Fibroblast of lung (primary cell): ENCODE measurements at places on chromosomes 16 and 17.

DNA sequence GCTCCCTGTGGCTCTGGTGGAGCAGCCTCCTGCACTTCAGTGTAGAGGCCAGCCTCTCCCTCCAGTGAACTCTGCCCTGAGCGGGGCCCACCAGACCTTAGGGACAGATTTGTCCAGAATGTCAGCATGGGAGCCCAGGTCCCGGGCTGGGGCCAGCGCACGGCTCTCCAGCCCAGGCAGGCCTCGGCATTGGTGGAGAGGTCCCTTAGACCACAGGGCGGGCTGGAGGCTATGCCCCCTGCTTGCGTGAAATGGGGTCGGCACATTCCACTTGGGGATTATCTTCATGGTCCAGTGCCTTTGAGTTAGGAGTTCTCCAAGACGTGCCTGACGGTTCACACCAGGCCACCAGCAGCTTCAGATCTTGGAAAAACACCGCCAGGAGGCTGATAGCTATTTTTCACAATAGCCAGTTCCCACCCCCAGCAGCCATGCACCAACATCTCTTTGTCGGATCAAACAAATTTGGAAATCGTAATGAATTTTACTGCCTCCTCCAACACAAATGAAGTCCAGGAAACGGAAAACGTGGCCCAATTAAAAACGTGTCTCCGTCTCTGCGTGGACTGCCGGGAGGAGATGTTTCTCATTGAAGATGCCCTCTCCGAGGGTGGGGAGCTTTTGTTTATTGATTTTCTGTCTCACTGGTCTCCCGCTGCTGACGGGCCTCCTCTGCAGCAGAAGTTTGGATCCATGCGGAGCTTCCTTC, 110.0 kb upstream of the CIBAR2 start:
- DNase-seq: peak; percentile 24

DNA sequence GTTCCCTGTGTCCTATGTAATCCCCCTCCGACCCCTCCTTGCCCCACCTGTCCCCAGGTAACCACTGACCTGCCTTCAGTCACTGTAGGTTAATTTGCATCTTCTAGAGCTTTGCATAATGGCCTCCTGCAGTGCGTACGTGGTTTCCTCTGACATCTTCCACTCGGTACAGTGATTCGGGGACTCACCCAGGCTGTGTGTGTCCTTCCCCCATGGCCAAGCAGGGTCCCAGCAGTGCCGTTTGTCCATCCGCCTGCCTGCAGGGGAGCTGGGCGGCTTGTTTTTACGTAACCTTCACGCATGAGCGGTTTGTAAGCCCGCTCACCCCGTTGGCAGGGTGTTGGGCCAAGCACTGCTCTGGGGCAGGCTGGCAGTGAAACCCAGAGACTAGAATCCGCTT, 7.9 kb downstream of the MAPK8IP3 start:
- DNase-seq: no peak

GRCh38 chr17:44112284-44113280, 10.9 kb downstream of the HDAC5 start:
- DNase-seq: no peak

GRCh38 chr17:79415365-79415764, 195.5 kb downstream of the RBFOX3 start:
- DNase-seq: no peak

- no peak for DNase-seq
Observed at GRCh38 chr17:39376434-39376833, 25.0 kb downstream of the FBXL20 start.

- peak; percentile 89 for DNase-seq
Observed at GRCh38 chr17:15377616-15378015, 36.2 kb upstream of the TEKT3 start.

DNA sequence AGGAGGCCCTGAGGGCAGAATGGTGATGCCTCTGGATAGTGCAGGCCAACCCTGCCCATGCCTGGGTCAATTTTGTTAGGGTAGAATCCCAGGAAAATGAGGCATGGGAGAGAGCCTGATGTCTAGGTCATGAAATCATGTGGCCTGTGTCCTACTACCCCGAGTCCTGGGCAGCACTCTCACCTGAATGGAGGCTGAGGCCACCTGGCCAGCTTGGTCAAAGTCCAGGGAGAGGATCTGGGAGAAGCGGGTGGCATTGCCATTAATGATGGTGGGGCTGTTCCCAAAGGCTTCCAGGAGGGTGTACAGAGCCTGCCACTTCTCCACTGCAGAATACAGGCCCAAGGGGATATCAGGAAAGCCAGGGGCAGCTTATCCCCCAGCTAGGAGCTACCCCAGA, 59.8 kb downstream of the MYO18A start:
- DNase-seq: no peak

DNA sequence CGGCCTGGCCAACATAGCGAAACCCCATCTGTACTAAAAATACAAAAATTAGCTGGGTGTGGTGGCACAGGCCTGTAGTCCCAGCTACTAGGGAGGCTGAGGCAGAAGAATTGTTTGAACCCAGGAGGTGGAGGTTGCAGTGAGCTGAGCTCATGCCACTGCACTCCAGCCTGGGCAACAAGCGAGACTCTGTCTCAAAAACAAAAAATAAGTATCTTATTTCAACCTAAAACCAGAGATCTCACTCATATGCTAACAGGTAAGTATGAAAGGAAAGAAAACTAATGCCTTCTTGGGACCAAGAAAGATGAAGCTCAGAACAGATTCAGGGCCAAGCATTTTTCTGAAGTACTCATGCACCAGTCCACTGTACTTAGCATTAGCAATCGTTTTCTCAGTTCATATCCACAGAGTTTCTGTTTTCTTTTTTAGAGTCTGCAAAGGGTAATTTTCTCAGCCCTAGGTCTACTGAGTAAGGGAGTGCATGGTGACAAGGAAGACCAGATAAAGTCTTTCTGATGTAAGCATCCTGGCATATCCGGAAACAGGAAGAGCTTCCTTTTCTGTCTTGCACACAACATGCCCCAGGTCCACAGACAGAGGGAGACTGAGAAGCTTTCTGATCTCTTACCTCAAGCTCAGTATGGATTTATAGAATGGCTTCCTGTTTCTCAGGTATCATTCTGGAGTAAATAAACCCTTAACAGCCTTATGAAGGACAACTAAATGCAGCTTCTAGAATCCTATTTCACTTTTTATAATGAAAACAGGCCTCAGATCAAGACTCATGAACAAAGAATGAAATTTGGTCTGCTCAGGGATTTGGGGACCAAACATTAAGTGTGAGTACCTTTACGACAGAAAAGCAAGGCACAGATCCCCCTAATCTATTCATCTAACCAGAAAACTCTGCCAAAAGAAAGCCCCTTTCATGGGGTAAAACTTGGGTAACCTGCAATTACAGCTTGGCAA, 38.7 kb upstream of the FOXJ1 start:
- DNase-seq: no peak

DNA sequence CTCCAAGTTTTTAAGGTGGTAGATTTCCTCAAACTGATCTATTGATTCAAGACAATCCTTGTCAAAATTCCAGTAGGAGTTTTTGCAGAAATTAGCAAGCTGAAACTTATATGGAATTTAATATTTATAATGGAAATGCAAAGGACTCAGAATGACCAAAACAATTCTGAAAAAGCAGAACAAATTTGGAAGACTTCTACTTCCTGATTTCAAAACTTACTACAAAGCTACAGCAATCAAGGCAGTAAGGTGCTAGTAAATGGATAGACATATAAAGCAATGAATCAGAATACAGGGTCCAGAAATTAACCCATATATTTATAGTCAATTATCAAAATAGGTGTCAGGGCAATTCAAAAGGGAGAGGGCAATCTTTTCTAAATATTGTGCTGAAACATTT, 11.8 kb upstream of the IL21R start:
- DNase-seq: no peak

- DNase-seq: peak; percentile 21
Observed at GRCh38 chr17:29929006-29929532, 959 bp downstream of the SSH2 start.

DNA sequence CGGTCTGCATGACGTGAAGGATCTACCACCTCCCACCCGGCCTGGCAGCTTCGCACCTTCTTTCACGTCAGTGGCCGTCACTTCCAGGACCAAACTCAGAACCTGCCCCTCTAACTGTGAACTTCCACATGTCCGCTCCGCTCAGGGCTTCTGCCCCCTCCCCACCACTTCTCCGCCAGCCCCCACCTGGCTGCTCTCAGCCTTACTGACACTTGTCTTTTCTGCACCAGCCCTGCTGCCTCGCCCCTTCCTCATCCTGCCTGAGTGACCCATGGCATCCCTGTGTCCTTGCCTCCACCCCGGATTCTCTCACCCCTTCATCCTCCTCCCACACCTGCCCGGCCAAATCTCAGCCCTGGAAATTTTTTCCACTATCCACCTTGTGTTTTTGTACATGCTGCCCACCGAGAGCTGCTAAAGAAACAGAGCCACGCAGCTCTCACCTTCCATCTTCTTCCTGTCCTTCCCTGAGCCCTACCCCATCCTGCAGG, 14.2 kb downstream of the PIMREG start:
- DNase-seq: no peak

DNA sequence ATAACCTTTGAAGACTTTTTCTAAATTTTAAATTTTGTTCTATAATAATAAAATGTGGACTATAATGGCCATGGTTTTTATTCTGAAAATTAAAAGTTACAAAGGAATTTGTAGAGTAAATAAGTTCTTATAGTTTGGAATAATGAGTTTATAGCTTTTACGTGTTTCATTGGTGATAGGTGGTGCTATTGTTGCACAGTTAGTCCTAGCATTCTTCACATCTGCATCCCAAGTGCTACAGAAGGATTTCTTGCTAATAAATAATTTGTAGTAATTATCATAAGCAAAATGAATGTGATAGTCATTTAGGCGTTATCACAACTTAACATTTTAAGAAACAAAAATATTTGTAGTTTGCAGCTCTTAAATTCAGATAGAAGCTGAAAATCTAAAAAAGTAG, 67.9 kb downstream of the BCAS3 start:
- DNase-seq: no peak

DNA sequence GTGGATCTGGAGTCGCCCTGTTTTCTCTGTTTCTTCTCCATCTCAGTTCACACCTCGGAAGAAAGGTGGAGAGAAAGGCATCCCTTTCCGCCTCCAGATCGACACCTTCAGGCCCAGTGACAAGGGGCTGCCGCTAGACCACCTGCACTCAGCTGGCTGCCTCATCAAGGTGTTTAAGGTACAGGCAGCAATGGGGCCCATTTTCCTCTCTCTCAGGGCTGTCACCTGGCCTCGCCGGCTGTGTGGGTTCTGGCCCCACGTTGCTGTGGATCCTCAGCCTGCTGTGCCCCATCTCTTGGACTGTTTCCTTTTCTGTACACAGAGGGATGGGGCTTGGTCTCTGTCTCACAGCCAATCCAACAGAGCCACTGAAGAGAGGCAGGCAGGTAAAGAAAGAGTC, 17.4 kb upstream of the STAC2 start:
- DNase-seq: no peak

- DNase-seq: peak; percentile 91
Observed at GRCh38 chr17:61314368-61315078, 85.1 kb upstream of the TBX2 start.

GRCh38 chr17:70278844-70279462, 109.6 kb downstream of the KCNJ2 start:
- peak; percentile 86 for DNase-seq

- peak; percentile 88 for DNase-seq
Observed at GRCh38 chr16:67246081-67246755, 1.1 kb downstream of the FHOD1 start.

DNA sequence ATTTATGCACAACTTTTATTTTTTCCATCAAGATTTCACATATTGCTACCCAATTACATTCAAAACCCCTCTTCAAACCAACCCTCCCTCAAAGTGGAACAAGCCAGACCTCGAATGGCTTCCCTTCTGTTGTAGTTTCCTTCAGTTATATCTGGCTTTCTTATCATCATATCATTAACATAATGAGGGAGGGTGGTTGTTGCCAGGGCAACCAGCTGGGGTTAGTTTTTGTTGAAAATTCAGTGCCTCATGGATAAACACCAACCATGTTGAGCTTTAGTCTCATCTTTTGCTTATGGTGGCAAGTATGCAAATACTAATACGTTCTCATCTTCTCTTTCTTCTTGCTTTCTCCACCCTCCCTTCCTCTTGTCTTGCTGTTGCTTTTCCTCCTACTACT, 359.7 kb downstream of the CDH11 start:
- no peak for DNase-seq

GRCh38 chr17:3802461-3803307, 1.7 kb upstream of the ITGAE start:
- DNase-seq: peak; percentile 95

DNA sequence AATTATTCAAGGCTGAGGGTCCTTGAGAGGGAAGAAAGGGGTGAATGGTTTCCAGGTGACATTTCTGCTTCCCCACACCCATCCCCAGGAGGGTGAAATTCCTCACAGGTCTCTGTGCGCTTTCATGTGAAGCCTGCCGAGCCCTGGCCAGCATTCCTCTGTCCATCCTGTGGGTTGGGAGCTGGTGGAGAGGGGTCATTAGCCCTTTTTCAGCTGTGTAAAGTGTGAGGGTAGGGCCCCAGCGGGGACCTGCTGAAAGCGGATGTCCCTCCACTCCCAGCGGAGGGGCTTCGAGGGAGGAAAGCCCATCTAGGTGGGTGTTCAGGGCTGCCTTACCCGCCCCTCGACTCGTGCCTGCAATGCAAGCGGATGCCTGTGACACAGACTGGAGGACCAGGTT, 53.3 kb upstream of the DLX4 start:
- no peak for DNase-seq

- DNase-seq: no peak
Observed at GRCh38 chr16:23966597-23967394, 131.0 kb downstream of the PRKCB start.

DNA sequence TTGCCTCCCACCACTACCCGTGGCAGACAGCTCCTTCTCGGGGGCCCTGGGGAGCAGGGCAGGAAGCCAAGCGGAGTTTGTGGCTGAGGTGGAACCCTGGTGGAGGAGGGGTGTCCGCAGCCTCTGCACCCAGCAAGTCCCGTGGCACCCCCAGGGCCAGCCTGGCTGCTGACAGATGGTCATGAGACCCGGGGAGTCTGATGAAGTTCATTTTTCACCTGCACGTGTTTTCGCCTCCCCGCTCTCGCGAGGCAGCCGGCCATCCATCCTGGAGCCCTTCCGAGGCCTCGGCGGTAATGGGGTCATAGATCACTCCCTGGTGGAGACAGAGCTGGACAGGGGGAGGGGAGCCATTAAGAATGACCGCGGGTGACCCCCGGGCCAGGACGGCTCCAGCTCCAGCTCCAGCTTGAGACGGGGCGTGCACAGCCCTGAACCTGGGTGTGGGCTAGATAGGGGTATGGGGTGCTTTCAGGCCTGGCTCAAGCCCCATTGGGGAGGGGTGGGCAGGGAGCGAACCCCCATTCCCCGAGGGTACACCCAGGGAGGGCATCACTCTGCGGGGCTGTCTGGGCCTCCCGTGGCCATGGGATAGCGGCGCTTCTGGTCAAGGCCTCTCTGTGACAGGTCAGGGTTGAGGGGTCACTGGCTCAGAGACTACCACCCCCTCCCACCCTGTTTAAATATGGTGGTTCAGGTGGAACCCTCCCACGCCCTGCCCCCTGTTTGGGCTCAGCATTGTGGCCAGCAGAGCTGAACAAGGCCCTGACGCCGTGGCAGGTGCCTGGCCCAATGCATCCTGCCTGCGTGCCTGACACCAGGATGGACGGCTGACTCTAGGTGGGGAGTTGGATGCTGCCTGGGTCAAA, 227.4 kb upstream of the GSE1 start:
- DNase-seq: no peak
